Iris pigment epithelial cell (primary cell): ENCODE measurements at places on chromosomes 5 and 9.

GRCh38 chr5:122150215-122150614 is 20.9 kb downstream of the ZNF474 start:
- DNase-seq, result peak; percentile 80

- DNase-seq, result peak; percentile 89
Measured at GRCh38 chr9:35906923-35907699, 1.1 kb downstream of the HRCT1 start.

- peak; percentile 21 for DNase-seq
Measured at GRCh38 chr5:60959156-60959555, 14.2 kb downstream of the NDUFAF2 start.

DNA sequence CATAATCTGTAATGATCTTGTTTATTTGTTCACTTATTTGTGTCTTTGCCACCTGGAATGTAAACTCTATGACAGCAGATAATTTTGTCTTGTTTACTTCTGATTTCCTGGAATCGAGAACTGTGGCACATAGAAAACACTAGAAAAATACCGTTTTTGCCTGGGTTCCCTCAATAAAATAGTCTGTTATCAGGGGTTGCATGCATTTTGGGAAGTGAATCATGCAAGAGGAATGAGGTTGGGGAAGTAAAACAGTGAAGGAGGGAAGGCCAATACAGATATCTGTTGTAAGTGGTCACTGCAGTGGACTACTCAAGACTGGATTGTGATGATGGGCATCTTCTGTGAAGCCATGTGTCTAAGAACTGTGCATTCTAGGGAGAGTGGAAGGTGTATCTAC is 45.2 kb upstream of the IL6ST start:
- peak; percentile 41 for DNase-seq

DNA sequence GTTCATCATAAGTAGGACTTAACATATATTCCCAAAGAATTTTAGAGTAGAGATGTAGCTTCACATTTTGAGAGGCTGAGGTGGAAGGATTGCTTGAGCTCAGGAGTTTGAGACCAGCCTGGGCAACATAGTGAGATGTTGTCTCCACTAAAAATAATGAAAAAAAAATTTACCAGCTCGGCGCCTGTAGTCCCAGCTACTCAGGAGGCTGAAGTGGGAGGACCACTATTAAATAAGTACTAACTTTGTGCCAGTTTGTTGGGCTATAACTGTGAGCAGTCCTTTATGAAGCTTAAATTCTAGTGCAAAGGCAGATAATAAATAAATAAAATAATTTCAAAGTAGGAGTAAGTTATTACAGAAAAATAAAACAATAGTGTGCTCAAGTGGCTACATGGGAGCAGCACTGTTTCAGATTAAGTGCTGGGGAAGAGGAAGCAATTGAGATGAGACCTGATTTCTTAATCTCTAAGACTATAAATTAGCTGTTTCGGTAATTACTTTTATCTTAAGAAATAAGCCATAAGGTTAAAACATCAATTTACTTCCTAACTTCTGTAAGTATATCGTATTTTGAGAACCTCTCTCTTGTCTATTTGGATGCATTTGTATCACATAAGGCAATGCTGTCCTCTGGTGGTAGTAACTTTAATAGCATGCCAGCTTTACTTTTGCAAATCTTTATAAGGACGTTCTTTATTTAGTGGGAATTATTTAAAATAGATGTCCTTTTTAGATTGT is 98.9 kb downstream of the CSNK1G3 start:
- DNase-seq, result peak; percentile 78

DNA sequence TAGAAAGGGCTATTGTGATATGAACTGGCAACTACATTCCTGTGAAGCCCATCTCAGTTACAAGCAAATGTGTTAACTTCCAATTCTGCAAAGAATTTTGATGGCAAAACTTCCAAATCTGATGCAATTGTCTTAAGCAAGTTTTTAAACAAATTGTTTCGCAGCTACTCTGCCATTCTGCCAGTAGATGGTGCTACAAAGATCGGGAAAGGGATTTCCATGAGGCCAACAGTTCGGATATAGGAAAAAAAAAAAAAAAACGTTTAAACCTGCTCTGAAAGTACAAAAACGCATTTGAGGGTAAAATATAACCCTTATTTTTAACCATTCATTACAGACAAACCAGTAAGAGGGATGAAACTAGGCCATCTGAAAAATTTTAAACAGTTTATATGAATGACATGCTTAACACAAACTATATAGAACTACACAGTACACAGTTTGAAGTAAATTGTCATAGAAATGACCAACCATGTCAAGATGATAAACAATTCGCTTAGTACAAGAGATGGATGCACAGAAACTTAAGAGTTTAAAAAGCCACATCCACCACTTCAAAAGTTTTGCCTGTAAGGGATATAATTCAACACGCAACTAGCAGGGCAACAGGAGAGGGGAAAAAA is 2.2 kb downstream of the HNRNPA0 start:
- DNase-seq, result peak; percentile 81

DNA sequence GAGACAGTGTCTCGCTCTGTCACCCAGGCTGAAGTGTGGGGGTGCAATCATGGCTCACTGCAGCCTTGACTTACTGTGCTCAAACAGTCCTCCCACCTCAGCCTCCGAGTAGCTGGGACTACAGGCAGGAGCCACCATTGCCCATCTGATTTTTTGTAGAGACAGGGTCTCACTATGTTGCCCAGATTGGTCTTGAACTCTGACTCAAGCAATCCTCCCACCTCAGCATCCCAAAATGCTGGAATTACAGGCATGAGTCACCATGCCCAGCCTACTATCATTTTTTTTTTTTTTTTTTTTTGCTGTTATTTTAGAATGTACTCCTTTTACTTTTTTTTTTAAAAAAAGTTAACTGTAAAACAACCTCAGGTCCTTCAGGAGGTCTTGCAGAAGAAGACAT is 449.0 kb downstream of the CCDC171 start:
- no peak for DNase-seq

DNA sequence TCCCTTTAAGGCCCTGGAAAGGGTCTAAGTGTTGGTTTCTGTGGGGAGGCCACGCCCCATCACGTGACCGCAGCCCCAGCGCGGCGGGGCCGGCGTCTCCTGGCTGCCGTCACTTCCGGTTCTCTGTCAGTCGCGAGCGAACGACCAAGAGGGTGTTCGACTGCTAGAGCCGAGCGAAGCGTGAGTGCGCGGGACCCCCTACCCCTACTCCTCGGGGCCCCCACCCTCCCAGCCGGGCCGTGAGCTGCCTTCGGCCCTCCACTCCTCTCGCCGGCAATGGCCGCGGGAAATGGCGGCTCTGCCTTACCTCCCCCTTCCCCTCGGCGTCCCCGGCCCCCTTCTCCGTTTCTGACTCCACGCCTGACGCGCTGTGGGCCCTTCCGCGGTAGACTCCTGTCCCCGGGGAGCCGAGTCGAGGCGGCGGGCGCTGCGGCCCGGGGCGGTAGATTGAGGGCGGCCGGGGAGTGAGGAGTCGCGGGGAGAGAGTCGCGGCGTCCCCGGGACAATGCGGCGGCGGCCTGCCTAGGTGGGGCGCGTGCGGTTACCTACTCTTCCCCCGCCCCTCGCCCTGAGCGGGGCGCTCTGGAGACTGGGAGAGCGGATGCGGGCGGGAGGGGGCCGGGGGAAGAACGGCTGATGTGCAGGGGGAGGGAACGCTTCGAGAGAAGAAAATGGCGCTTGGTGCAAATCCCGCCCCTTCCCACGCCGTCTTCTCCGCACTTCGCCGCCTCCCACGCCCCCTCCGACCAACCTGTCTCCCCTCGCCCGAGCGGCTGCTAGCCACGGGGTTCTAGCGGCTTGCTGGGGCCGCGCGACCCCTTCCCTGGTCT is at the start of gene SUB1:
TSS of gene SUB1 (plus strand) at position 112 of the 830 bp plus-strand sequence. CDS start 2,956 bp downstream, outside the sequence.
- DNase-seq, result peak; percentile 92

DNA sequence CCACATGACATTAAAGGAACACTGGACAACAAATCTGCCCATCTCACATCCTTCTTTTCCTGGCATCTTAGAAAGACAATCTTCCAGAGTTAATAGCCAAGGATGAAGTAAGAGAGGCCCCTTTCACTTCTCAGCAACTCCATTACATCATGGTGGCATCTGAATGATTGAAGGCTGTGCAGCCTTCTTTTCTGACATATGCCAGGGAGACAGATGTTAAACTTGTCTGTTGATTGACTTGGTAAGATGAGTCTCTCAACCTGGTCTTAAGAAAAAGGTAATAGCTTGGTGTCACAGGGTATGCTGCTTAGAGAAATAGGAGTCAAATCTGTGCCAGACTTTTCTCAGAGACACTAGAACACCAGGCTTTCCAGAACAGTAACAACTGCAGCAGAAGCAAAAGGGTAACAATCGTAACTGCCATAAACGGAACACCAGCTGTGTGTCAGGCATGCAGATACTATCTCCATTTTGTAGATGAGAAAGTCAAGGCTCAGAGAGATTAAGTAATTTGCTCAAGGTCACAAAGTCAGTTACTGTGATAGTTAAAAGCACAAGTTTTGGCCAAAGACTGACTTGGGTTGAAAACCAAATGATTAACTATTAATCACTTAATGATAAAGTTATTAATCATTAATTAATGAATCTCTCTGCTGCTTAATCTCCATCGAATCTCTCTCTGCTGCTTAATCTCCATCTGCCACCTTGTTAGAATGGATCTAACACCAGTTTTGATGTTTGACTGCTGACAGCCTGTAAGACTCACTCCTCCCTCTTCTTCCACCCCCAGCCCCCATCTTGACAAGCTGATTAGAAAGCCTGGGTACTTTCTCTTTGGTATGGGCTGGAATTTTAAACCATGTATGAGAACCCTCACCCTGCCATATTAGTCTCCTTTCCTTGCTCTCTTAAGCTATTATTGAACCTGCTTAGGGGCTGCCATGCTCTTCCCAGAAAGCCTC is 353.5 kb downstream of the ENC1 start:
- no peak for DNase-seq

DNA sequence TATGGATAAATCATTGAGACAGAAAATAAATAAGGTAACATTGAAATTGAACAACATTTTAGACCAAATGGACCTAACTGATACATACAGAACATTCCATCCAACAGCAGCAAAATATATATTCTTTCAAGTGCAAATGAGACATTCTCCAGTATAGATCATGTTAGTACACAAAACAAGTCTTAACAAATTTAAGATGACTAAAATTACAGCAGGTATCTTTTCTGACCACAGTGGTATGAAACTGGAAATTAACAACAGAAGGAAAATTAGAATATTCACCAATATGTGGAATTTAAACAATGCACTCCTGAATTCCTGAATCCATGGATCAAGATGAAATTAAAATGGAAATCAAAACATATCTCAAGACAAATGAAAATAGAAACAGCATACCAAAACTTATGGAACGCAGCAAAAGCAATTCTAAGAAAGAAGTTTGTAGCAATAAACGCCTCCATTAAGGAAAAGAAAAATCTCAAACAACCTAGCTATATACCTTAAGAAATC is 115.6 kb downstream of the ADAMTS12 start:
- no peak for DNase-seq

- DNase-seq, result no peak
Measured at GRCh38 chr5:146753641-146754040, 124.9 kb downstream of the PPP2R2B start.

DNA sequence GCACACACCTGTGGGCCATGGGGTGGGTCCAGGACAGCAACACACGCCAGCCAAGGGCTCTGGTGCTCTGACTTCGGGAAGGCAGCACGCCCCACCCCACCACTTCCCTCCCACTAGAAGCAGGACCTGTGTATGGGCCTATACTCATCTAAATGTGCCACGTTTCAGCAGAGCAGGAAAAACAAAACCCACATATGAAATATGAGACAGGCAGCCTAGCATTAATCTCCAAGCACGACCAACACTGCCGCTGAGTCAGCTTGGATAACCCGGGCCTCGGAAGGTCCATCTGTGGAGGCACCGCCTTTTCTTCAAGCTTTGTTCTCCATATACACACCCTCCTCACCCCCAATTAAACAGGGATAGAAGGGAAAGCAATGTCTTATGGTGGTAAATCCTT is 203.1 kb downstream of the ROR2 start:
- DNase-seq, result peak; percentile 94

GRCh38 chr5:110377361-110377760 is 349.1 kb downstream of the TMEM232 start:
- DNase-seq, result peak; percentile 21

DNA sequence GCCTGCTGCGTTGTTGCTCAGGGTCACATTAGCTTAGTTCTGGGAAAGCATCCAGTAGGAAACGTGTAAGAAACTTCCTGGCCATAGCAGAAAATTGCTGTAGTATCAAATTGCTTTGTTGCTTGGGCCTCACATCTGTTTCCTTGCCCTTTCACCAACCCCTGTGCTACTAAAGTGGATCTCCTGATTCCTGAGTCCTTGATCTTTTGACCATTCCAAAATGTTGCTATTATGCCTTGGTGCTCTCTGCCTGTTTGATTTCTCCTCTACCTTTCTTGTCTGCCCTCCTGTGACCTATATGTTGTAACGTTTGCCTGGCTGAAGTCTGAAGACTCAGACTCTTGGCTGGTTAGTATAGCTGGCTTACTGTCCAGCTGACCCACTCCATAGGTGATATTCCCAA is 350.5 kb downstream of the ADGRV1 start:
- DNase-seq, result peak; percentile 81

DNA sequence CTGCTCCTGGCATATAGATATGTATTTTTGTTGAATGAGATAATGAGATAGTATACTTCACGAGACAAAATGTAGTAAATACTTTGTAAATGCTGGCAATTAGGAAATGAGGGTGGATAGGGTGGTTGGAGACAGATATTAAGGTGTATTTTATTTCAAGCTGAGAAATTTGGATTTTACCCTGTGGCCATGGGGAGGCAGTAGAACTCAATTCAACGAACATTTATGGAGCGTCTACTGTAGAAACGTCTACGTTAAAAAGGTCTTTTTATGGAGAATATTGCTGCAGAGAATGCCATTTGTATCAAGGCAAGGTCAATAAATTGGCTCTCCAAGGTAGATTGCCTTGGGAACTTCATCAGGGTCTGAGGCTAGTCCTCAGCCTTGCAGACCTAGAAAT is 21.5 kb upstream of the RALGPS1 start:
- DNase-seq, result no peak

GRCh38 chr9:103734471-103734870 is 359.6 kb upstream of the SMC2 start:
- peak; percentile 72 for DNase-seq

GRCh38 chr9:72978744-72979143 is 25.9 kb upstream of the ALDH1A1 start:
- DNase-seq, result peak; percentile 29

DNA sequence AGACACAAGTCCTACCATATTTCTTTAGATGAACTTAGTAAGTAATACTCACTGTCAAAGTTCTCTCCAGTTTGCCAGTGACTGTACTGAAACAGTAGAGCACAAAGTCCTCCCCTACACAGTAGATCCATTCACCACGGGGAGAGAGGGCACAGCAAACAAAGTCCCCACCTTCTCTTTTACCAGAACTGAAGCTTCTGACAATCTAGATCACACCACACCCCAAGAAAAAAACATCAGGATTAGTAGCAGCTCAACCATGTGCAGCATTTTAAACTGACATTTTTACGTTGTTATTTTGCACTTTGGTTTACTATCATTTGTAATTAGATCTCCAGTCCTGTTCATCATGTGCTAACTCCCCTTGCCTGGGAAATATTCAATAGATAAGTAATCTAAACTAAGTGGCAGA is 23.0 kb downstream of the DNAJA1 start:
- DNase-seq, result no peak

GRCh38 chr5:123371575-123372179 is 51.5 kb downstream of the CEP120 start:
- peak; percentile 14 for DNase-seq
